ENCODE measurements at places on chromosomes 2 and 18.

- peak; percentile 50 for DNase-seq
These were observed 25.4 kb upstream of the OTOF start for GRCh38 chr2:26503231-26503880.

DNA sequence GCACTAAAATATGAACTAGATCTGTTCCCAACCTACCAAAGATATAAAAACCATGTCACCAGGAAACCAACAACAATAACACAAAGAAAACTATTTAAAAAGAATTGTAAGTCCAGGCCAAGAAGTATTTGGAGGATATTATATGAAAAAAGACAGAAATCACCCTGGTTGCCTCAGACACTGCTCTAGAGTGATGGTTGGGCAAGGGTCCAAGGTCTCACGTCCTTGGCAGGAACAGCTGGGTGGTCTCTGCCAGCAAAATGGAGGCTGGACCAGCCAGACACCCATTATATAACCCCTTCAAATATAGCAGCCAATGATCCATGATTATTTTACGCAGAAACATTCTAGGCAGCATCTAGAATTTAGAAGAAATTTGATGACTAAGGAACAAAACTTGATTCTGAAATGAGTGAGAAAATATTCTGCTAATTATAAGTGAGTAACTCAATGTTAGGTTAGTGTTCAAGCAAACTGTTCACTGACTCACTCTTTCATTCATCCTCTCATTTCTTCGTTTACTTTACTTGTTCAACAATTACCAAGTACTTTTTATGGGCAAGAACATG, 35.4 kb downstream of the MRPL35 start:
- no peak for DNase-seq

DNA sequence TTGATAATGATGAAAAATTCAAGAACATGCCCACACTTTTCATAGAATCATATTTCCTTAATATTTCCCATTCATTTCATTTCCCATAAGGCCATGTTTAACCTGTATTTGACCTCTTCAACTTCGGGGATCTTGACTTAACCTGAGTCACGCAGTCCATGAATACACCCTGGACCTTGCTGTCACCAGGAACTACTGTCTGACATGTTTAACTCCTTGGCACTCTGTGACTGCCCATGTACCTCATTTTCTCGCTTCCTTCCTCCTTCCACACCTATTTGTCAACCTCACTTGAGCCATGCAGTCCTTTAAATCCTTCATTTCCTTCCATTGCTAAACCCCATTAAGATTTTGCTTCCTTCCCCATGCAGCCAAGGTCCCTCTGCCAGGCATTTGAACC, 16.3 kb downstream of the ABCB11 start:
- no peak for DNase-seq

DNA sequence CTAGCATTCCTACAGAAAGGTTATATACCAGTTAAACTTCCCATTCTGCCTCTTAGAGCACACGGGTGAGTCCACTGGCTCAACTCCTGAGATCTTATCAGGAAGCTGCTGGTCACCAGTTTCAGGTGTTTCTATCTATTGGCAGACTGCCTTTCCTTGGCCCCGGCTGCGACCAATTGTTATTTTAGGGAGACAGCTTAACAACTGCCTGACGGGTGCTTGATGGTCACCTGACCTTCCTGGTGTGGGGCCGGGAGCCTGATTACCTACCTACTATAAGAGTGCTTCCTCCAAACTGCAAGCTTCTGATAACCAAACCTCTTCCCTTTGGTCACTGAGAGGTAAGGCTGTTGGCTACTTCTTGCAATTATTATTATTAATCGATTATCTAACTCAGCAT, 122.1 kb upstream of the XIRP2 start:
- DNase-seq: no peak

- no peak for DNase-seq
These were observed 24.9 kb downstream of the PECR start for GRCh38 chr2:216056739-216057138.

DNA sequence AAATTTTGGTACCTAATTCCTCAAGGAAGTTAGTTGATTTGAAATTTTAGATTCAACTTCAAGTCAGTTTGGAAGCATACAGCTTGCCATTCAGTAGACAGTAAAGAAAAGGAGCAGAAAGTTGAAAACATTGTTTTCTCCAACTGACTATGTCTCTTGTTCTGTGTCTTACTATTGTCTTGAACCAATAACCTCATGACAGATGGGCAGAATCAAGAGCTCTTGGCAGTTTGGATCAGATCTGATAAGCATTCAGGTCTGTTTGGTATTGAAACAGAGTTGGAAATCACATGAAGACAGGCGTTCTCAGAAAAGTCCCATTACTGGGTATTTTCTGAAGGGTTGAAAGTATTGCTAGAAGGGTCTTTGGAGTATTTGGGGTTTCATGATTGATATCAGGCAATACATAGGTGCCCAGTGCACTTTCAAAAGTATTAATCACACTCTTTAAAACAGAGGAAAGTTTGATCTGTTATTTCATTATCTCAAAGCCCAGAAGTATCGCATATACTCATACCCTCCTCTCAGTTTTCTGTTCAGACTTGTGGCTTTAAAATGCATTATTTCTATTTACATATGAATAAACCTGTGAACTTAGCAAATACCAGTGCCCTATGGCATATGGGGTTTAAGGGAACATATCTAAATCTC, 428.4 kb upstream of the ZEB2 start:
- no peak for DNase-seq

DNA sequence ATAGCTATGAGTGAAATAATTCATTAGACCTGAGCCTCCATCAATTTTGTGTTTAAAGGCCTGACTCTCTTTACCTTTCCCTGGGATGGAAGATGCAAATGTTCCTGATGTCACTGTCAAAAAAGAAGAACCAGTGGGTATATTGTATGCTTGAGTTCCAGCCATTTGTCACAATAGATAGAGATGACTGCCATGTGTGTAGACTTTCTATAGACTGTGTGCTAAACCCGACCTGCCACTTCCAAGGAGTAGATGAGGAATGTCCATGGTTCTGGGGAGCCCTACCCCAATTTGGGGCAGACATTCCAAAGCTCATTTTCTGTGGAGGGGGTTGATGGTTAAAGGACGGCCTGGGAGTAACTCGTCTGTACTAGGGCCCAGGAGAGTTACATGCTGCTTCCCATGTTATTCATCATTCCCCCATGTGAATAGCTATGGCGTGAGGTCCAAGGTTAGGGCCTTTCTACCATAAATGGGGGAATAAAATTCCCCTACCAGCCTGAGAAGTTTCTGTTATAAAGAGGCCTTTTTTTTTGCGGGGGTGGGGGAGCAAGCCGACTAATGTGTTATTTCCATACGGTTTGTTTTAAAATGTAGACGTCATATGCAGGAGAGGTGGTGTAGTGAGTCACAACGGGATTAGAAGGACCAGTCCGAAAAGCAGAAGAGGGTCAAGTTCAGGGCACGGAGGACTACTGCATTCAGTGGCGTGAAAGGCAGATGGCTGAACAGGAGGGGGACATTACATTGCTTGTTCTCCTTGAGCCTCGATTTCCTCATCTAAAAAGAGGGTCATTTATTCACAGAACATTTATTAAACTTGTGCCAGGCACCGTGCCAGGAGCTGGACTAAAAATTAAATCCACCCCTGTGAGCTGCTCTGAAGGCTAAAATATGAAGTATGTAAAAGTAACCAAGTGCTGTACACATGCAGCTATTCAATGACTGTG, 24.0 kb downstream of the IL1B start:
- DNase-seq: peak; percentile 22

DNA sequence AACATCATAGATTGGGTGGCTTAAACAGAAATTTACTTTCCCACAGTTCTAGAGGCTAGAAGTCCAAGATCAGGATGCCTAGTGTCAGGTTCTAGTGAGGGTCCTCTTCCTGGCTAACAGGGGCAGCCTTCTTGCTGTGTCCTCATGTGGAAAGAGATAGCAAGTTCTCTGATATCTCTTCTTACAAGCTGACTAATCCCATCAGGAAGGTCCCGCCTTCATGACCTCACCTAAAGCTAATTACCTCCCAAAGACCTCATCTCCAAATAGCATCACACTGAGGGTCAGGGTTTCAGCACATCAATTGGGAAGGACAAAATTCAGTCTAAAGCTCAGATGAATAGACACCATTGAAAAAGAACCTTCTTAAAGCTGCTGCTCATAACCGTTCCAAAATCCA, 22.9 kb downstream of the ACVR1 start:
- DNase-seq: no peak

DNA sequence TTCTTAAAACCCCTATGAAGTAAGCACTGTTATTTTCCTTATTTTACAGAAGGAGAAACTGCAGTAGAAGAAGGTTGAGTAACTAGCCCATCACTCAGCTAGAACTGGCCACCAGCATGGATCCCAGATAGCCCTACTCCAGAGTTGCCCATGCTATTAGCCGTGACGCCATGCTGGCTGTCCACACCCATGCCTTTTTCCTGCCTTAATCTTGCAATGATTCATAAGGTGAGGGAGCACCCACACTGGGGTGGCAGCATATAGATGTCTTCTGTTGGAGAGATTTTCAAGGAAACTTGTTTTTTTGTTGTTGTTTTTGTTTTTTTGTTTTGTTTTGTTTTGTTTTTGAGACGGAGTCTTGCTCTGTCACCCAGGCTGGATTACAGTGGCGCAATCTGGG, 204.1 kb upstream of the HAAO start:
- DNase-seq: no peak

DNA sequence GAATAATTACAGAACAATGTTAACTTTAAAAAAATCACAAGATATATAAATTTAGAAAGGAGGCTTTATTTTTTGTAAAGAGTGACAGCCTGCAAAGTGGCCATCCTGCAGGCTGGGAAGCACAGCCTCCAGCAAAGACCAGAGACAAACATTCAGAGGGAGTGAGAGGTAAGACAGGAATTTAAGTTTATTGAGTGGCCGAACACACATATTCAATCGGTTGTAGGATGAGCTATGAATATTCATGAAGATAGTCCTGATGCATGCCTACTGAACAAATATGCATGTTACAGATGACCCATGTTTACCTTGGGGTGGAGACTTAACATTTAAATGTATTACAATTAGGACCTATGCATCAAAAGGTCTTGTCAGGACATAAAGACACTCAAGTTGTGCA, 33.4 kb upstream of the HNRNPA3 start:
- DNase-seq: no peak

GRCh38 chr2:219245899-219246230, 586 bp downstream of the STK16 start:
- peak; percentile 13 for DNase-seq

DNA sequence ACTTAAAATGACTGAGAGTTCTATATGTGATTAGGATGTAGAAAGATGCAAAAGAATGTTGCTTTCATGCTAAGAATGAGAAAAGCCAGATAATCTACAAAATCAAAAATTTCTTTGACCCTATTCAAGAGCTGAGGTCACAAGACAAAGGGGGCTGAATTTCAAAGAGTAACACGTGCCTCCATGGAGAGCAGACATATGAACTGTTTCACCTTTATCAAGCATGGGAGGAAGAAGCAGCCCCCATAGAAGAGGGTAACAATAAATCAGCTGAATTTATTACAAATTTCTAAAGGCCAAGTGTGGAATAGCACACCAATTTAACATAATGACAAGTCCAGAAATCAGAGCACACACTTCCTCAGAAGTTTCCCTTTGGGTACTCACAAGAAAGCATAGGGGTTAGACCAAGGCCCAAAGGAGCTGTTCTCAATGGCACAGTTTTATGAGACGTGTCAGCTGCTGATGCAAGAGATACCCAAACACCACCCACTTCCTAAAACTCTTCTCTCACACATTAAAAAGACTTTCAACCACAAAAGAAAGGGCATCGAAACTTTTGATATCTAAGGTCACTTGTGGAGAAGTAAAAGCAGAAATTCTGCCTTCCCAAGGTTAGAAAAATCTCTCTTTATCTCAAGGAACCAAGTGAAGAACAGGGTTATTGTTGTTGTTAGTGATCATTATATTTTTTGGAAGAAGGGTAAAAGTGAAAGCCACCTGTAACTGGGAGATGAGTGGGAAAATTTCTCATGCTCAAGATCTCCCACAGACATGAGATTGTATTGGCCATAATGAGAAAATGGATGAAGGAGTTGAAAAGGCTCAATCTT, 950.1 kb downstream of the TRIB2 start:
- no peak for DNase-seq

DNA sequence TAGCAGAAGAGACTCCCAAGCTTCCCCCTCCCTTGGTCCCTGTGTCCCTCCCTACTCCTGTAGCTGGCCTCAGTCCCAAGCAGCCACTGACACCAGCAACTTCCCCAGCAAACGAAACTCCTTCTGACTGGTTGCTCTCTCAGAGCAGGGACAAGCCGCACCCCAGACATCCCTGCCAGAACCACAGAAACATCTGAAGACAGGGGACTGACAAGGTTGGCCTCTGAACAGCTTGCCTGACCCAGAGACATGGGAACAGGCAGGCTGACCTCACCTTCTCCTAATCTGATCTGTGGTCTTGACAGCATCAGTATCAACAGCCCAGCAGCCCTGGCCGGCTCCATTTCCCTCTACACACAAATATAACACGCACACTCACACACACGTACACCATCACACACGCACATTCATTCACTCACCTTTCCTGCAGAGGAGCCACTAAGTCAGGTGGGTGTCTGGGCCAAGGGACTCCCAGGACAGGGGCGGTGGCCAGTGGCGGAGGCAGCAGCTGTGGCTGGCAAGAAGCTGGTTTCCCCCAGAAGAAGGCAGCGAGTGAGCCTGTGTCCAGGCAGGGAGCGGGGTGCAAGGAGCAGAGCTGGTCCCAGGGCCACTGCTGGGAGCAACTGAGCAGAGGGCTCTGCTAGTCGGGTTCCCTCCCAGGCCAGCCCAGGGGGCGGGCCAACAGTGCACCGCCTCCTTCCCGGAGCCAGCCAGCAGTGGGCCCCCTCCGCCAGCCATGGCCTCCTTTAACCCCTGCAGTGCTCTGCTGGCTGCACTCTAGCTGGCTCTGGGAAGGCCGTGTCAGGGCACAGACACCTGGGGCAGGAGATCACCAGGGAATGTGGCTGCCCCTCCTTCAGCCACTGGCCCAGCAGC, 59.1 kb downstream of the TNS1 start:
- peak; percentile 64 for DNase-seq

- DNase-seq: no peak
These were observed 8.4 kb upstream of the MEIS1 start for GRCh38 chr2:66426244-66427111.

DNA sequence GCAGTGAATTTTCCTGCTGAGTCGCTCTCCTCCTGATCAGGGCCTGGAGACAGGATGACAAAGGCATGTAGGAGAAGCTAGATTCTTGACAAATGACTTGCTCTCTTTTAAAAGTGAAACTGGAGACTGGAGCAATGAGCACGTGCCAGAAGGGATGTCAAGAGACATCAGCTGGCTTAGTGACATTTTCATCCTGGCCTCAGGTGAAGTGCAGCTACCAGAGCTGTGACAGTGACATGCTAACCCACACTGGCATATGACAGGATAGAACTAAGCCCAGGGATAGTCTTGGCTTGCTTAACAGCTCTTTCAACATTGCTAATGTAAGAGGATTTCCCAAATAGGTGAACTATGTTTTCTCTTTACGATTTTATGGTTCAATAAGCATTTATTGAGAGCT, 757.5 kb upstream of the DDX18 start:
- DNase-seq: no peak

GRCh38 chr18:8011361-8011760, 444.2 kb downstream of the PTPRM start:
- DNase-seq: no peak
